ENCODE measurements at places on chromosomes 3 and 15.

- no peak for DNase-seq
Measured at GRCh38 chr3:110265302-110265701, 806.3 kb upstream of the NECTIN3 start.

DNA sequence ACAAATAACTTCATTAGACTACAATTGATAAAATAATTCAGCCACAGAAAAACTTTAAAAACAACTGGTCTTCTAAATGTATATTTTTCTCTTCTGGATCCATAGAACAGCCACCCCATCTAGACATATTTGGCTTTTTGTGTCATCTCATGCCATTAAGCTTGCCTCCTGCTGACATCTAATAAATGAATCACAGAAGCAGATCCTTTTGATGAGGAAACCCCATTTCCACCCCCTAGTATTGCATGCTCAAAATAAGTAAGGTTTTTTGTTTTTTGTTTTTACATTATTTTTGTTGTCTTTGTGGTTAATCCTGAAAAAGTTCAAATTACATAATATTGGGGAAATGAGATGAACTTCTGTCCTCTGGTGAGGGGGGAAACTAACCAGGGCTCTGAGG lies 94.8 kb downstream of the DUT start:
- DNase-seq: peak; percentile 21

- no peak for DNase-seq
Measured at GRCh38 chr15:76988867-76989780, 5.8 kb upstream of the PSTPIP1 start.

DNA sequence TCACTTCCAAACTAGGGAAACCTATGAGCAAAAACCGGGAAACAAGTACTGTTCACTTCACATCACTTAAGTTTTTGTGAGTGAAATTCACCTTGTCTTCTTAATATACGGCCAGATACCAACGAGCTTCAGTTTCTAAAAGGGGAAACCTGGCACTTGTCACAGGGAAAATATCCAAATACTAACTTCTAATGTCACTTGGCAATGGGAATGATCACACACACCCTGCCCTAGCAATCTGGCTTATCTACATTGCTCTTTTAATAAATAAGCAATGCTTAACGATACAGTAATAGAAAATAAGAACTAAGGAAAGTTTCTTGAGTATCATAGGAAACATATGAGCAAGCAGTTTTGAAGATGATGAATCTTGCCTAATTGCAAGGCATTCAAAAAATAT lies 34.6 kb upstream of the PLOD2 start:
- no peak for DNase-seq

- DNase-seq: peak; percentile 37
Measured at GRCh38 chr3:62051506-62051905, 321.8 kb downstream of the FEZF2 start.

DNA sequence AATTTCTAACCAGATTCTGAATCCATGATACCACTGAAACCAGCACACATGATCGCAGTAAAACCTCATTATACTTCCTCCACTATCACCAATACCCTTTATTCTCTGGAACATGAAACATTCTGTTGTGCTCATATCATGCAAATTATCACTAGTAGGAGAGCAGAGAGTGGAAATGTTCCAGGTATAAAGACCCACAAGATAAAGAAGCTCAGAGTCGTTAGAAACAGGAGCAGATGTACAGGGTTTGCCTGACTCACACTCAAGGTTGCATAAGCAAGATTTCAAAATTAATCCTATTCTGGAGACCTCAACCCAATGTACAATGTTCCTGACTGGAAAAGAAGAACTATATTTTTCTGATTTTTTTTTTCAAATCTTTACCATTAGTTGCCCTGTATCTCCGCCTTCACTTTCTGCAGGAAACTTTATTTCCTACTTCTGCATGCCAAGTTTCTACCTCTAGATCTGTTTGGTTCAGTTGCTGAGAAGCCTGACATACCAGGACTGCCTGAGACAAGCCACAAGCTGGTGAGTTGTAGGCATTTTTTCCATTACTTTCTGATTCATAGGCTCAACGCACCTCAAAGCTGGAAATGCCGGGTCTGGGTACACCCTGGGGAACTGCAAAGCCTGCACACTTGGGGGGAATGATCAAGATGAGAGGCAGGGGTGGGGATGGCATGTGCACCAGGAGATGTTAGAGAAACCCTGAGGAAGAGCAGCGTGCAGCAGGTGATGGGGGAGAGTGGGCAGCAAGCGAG lies at the start of gene CCR2:
CCR2 (plus strand) TSS at position 465 of the 764 bp plus-strand sequence. CDS start 3,417 bp downstream, outside the sequence.
- DNase-seq: no peak

GRCh38 chr3:187207624-187208023 lies 10.3 kb downstream of the RTP1 start:
- DNase-seq: no peak

- peak; percentile 2 for DNase-seq
Measured at GRCh38 chr15:96583671-96584070, 253.2 kb downstream of the NR2F2 start.

GRCh38 chr15:74866090-74866489 lies 7.1 kb downstream of the SCAMP2 start:
- DNase-seq: peak; percentile 57

- DNase-seq: no peak
Measured at GRCh38 chr15:49712162-49712561, 91.3 kb downstream of the DTWD1 start.

DNA sequence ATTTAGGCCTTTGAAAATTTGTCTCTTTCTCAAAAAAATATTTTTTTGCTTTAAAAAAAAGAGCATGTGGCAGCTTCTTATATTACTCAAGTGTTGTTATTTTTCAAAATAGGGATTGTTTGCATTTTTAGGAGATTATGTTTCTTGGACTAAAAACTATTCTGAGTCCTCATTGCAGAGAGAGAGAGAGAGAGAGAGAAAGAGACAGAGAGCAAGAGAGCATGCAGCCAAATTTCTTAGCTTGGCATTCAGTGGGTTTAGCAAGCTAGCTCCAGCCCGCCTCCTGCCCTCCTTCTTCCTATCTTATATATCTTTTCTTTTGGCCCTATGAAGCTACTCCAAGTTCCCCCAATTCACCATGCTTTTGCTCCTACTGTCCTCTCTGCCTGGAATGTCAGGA lies 55.7 kb downstream of the CEMIP start:
- DNase-seq: no peak

GRCh38 chr3:133277813-133278212 lies 122.0 kb upstream of the BFSP2 start:
- peak; percentile 53 for DNase-seq

- peak; percentile 96 for DNase-seq
Measured at GRCh38 chr3:171306631-171307030, 153.6 kb downstream of the TNIK start.

DNA sequence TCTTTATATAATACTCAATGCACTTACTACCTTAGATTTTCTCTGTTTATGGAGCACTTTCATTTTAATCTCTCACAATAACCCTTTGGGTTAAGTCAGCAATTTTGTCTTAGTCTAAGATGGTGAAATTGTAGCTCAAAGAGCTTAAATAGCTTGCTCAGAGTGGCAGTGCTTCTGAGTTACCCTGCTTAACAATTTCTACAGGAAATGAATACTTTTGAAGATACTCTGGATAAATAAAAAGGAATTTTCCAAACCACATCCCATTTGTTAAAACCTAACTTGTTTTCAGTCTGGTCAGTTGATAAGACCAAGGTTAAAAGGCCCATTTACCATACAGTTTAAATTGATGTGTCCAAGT lies 37.2 kb downstream of the HMG20A start:
- DNase-seq: peak; percentile 56
